Natural killer cell treated with Interleukin-12 subunit alpha and Interleukin-12 subunit beta and Interleukin-15 and Interleukin-18, amount 100 ng/mL, for 72 hours (primary cell): ENCODE measurements at places on chromosomes 13 and 19. TPM values are rescaled to one million over a fixed set of nuclear protein-coding genes. Genes with fewer than 3 reads are reported as not detected.
A peak's percentile ranks its signal among the peaks of the same experiment; 100 is the strongest.

GRCh38 chr13:67017276-67017675 is 212.9 kb downstream of the PCDH9 start:
- no peak overlapping the region for H3K27ac ChIP-seq
- no peaks in the 10 kb centered on the region for H3K4me1 ChIP-seq
- no peaks in the 10 kb centered on the region for H3K36me3 ChIP-seq

- H3K27me3 ChIP-seq = no peaks in the 10 kb centered on the region
- H3K36me3 ChIP-seq = peaks cover 30% of the 10 kb centered on the region
- DNase-seq = no peak
- H3K27ac ChIP-seq = no peak overlapping the region
- H3K4me3 ChIP-seq = no peak overlapping the region
- H3K4me1 ChIP-seq = peaks cover 18% of the 10 kb centered on the region
These were observed 120.1 kb downstream of the PAN3 start for GRCh38 chr13:28258417-28258816.

DNA sequence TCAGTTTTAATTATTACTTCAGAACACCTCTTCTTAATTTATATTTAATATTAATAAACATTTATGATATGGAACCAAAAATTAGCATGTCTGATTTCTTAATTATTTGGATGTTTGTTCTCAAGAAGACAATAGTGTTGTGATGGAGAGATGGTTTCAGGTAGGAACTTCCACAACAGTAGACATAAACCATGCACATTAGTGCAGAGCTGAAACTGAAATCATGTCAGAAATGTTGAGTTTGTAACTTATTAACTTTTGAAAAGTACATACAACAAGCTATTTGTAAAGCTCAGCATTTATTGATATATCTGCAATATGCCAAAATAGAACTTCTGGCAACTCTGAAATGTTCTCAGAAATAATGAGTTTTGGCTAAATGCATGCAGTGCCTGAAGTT is 11.8 kb upstream of the EDNRB start:
- no peaks in the 10 kb centered on the region for H3K36me3 ChIP-seq
- DNase-seq = no peak
- H3K4me1 ChIP-seq = peaks cover 3% of the 10 kb centered on the region
- no peak overlapping the region for H3K27ac ChIP-seq
- peaks cover 7% of the 10 kb centered on the region for H3K27me3 ChIP-seq
- no peak overlapping the region for H3K4me3 ChIP-seq

- no peaks in the 10 kb centered on the region for H3K36me3 ChIP-seq
- no peak for DNase-seq
- no peak overlapping the region for H3K4me3 ChIP-seq
These were observed 123.2 kb downstream of the ENOX1 start for GRCh38 chr13:43663474-43664090.

DNA sequence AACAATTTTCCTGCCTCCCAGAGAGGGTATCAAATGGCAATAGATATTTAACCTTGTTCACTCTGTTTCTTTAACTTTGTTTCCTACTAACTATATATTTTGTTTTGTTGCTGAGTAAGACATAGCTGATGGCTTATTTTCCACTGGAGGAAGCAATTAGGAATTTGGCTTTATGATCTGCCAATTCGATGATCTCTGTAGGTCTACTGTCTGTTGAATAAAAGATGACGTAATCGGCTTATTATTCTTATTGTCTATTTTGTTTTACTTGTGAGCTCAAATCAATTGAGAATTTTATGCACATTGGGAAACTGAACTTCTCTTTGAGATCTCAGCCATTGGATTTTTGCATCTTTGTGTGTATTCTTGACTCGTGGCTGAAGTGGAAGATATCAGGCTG is 862.6 kb downstream of the EFNB2 start:
- H3K36me3 ChIP-seq = peaks cover 4% of the 10 kb centered on the region
- H3K27ac ChIP-seq = no peak overlapping the region
- H3K4me3 ChIP-seq = no peak overlapping the region
- H3K4me1 ChIP-seq = no peaks in the 10 kb centered on the region

DNA sequence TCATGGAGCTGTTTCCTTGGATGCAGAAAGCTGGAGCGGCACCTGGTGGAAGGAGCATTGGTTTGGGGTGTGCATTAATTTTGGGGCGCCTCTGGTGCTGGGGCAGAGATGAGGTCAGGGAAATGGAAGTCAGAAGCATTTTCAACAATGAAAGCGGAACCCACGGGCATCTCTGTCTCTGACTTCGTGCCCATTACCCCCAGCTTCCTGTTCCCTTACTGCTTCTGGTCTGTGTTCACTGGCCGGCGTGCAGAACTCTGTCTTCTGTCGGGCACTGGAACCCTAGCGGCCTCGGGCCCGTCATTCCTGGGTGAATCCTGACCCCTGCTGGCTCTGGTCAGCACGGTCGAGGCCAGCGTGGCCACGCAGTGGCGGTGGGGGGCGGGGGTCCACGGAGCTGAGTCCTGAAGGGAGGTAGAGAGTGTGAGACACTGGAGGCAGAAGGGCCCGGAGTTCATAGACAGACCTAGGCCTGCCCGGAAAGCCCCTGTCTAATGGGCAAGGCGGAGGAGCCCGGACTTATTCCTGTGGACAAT is 7.9 kb upstream of the LINGO3 start:
- no peak overlapping the region for H3K4me3 ChIP-seq
- H3K27me3 ChIP-seq = peaks cover 2% of the 10 kb centered on the region
- peaks cover 10% of the 10 kb centered on the region for H3K36me3 ChIP-seq

DNA sequence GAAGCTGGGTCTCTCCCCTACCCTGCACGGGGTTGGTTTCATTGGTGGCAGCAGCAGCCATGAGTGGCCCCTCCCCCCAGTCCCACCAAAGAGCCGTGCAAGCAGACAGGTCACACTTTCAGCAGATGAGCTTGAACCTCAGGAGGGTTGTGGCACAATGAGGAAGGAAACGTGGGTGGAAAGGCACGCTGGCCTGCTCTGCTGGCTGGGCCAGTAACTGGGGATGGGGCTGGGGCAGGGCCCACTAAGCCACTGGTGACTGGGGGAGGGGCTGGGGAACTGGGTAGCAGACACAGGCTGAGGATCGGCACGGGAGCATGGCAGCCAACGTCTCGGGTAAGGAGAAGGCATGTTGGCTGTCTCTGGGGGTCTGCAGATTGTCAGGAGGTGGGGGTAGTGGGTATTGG is at the start of gene P2RY11:
Gene P2RY11 (plus strand): TSS at position 289 of the 407 bp plus-strand sequence. CDS start 29 bp downstream, at position 318.
- DNase-seq = no peak
- peaks cover 55% of the 10 kb centered on the region for H3K4me1 ChIP-seq
- no peaks in the 10 kb centered on the region for H3K27me3 ChIP-seq
- H3K36me3 ChIP-seq = peaks cover 8% of the 10 kb centered on the region
- peak within 1 kb of the TSS; percentile 71 for H3K4me3 ChIP-seq
- peak within 1 kb of the TSS; percentile 80 for H3K27ac ChIP-seq

DNA sequence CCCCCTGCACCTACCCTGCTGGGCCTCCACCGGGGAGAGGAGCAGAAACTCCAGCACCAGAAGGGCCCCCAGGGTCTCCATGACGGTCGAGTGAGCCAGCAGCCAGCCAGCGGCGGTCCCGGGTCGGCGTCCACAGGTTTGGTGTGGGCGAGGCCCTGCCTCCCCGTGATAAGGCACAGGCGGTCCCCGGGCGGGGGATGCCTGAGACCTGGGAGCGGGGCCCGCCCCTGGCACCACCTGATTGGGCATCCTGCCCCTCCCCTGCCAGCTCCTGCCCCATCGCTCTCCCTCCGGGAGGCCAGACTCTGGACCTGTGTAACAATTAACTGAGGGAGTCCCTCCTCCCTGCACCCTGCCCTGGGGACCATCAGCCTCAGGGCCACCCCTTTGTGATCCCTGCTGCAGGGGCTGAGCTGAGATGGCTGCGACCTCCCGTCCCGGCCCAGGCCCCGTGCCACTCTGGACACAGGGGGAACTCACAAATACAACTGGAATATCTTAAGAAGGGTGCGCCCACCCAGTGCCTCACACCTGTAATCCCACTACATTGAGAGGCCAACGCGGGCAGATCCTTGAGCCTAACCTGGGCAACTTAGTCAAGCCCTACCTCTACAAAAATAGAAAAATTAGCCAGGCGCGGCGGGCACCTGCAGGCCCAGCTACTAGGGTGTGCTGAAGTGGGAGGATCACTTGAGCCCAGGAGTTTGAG is at the start of gene SMIM24:
Gene SMIM24 (minus strand): TSS at position 143 of the 709 bp plus-strand sequence. CDS start 62 bp downstream, at position 81.
- peak within 1 kb of the TSS; percentile 66 for H3K4me3 ChIP-seq
- no peak for DNase-seq
- H3K27me3 ChIP-seq = no peaks in the 10 kb centered on the region
- H3K4me1 ChIP-seq = peaks cover 17% of the 10 kb centered on the region

DNA sequence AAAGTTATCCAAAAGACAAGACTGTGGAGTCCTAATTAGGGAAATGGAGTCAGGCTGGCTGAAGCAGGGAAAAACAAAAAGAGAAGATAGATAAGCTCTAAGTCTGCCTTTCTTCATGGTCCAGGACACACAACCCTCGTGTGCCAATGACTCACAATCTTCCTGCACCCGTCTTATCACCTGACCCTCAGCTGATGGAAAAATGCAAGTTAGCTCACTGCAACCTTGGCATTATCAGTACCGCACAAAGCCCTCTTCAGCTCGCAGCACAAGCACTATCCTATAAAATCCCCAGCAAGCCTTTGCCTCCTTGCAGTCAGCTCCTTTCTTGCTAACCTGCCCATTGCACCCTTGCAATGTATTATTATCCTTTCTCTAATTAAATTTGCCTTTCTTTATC is 4.3 kb downstream of the OR7A5 start:
- no peak overlapping the region for H3K27ac ChIP-seq
- H3K36me3 ChIP-seq = no peaks in the 10 kb centered on the region
- DNase-seq = no peak

- H3K27ac ChIP-seq = no peak overlapping the region
- no peaks in the 10 kb centered on the region for H3K36me3 ChIP-seq
- no peak overlapping the region for H3K4me3 ChIP-seq
- no peaks in the 10 kb centered on the region for H3K27me3 ChIP-seq
These were observed 189.6 kb upstream of the CSNK1A1L start for GRCh38 chr13:37295071-37295470.

GRCh38 chr19:56263319-56263718 is 9.2 kb upstream of the EDDM13 start:
- no peak for DNase-seq
- no peaks in the 10 kb centered on the region for H3K4me1 ChIP-seq
- H3K27me3 ChIP-seq = no peaks in the 10 kb centered on the region
- no peak overlapping the region for H3K27ac ChIP-seq

DNA sequence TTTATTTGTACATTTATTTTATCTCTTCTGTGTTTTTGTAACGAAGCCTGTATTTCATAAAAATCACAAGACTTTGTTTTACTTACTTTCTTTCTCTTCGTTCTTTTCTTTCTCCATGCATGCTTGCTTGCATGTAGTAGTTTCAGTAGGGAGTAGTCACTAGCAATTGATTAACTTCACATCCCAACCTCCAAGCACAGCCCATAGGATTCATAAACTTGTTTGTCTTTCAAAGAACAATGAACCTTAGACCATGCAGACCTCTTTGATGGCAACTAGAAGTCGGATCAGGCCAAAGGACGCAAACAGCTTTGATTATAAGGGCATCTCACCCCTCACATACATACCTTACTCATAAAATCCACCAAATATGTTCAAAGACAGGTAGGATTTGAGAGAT is 3.1 kb upstream of the PRR20A start:
- H3K27ac ChIP-seq = no peak overlapping the region
- H3K4me1 ChIP-seq = no peaks in the 10 kb centered on the region
- no peak overlapping the region for H3K4me3 ChIP-seq
- H3K27me3 ChIP-seq = no peaks in the 10 kb centered on the region
- DNase-seq = no peak

GRCh38 chr13:98222816-98223215 is 45.7 kb upstream of the RNF113B start:
- DNase-seq = no peak
- H3K27me3 ChIP-seq = peaks cover 2% of the 10 kb centered on the region
- H3K4me3 ChIP-seq = no peak overlapping the region
- no peaks in the 10 kb centered on the region for H3K4me1 ChIP-seq
- H3K27ac ChIP-seq = no peak overlapping the region
- H3K36me3 ChIP-seq = no peaks in the 10 kb centered on the region

DNA sequence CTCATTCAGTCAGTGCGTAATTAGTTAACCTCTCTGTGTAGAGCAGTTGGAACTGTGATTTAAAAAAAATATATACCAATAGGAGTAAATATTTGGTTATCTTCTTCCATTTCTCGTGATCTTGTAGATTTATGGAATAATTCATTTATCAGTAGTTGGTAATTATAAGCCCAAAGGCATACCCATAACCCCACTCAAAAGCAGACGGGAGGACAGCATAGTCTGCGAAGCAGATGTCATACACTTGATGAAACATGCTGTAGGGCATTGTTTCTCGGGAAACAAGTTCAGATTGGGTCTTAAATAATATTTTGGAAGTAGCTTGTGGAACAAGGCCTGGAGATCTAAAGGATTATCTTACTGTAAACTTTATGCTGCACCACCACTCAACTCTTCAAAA is 119.7 kb downstream of the FRY start:
- DNase-seq = no peak
- H3K27ac ChIP-seq = no peak overlapping the region
- H3K36me3 ChIP-seq = peaks cover 5% of the 10 kb centered on the region
- no peak overlapping the region for H3K4me3 ChIP-seq

- H3K27me3 ChIP-seq = peaks cover 7% of the 10 kb centered on the region
- no peak for DNase-seq
- no peaks in the 10 kb centered on the region for H3K4me1 ChIP-seq
- H3K27ac ChIP-seq = no peak overlapping the region
- no peak overlapping the region for H3K4me3 ChIP-seq
These were observed 76.9 kb downstream of the ING1 start for GRCh38 chr13:110790371-110790770.

GRCh38 chr13:95188128-95188527 is 113.1 kb downstream of the ABCC4 start:
- no peak for DNase-seq
- no peak overlapping the region for H3K4me3 ChIP-seq
- peaks cover 15% of the 10 kb centered on the region for H3K4me1 ChIP-seq

- no peak overlapping the region for H3K27ac ChIP-seq
- peaks cover 3% of the 10 kb centered on the region for H3K4me1 ChIP-seq
- peaks cover 49% of the 10 kb centered on the region for H3K27me3 ChIP-seq
- no peak overlapping the region for H3K4me3 ChIP-seq
- DNase-seq = peak; percentile 34
- H3K36me3 ChIP-seq = no peaks in the 10 kb centered on the region
These were observed 96.1 kb upstream of the UQCRFS1 start for GRCh38 chr19:29308977-29309590.

- DNase-seq = no peak
- H3K27me3 ChIP-seq = no peaks in the 10 kb centered on the region
- no peaks in the 10 kb centered on the region for H3K36me3 ChIP-seq
- no peak overlapping the region for H3K4me3 ChIP-seq
These were observed 33.4 kb upstream of the FRY start for GRCh38 chr13:31998131-31998530.

DNA sequence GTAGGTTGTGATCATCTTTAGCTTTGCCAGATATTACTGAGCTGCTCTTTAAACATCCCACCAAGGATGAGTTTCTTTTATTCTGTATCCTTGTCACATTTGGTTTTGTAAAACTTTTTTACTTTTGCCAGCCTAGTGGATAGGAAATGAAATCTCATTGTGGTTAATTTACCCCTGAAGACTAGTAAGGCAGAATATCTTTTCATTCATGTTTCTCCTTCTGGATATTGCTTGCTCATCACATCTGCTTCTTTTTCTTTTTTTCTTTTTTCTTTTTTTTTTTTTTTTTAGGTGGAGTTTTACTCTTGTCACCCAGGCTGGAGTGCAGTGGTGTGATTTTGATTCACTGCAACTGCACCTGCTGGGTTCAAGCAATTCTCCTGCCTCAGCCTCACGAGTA is 31.3 kb downstream of the SIPA1L3 start:
- no peaks in the 10 kb centered on the region for H3K27me3 ChIP-seq
- H3K4me3 ChIP-seq = no peak overlapping the region
- H3K27ac ChIP-seq = no peak overlapping the region

Gene CLDN10
- not detected for total RNA-seq

Gene PDE4C
- total RNA-seq = 1.4 TPM

Gene ADPRHL1
- 1.9 TPM for total RNA-seq

Gene ZNF525
- total RNA-seq = 18.6 TPM

Gene SLC46A3
- 6.5 TPM for total RNA-seq

Gene FCGBP
- 3.4 TPM for total RNA-seq

Gene INAFM1
- total RNA-seq = 14.0 TPM
